ENCODE measurements at places on chromosomes 4 and X.
A peak's percentile ranks its signal among the peaks of the same experiment; 100 is the strongest.

GRCh38 chr4:36979533-36979932 lies 265.0 kb upstream of the NWD2 start:
- DNase-seq = no peak

DNA sequence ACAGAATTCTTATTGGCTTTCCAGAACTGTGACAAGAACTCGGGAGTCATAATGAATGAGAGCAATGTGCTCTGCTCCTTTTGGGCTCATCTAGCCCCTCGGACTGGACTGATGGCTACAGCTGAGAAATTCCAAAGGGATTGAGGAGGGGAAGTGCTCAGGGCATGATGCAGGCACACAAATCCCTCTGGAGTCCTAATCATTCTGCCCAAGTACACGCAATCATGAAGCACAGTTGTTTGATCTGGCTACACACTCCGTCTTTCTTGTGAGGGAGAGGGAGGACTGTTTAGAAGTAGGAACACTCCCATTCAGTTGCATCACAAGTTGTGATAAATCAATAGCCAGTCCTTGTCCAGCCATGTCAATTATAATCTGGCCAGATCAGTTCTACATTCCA lies 237.5 kb downstream of the COL25A1 start:
- no peak for DNase-seq

GRCh38 chrX:30892591-30892990 lies 3.5 kb upstream of the TAB3 start:
- no peak for DNase-seq

DNA sequence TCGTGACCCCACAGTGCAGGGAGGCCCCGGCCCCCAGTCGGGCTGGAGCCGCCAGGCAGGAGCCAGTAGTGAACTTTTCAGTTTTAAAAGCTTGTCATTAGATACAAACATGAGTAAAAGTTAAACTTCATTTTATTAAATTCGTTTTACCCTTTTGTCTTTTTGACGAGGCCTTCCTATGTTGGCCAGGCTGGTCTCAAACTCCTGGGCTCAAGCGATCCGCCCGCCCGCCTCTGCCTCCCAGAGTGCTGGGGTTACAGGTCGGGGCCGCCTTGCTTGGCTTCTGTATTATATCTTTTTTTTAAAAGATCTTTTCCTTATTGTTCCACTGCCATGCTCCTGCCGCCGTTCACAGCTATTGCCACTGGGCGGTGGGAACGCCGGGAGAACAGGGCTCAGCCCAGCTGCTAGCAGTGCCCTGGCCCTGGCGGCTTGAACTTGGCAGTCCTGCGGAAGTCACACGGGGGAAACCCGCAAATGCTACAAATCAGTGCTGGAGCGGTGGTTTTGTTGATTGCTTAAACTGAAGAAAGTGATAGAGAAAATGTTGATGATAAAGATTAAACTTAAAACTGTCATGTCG lies 968 bp upstream of the NELFA start:
- peak; percentile 64 for DNase-seq

DNA sequence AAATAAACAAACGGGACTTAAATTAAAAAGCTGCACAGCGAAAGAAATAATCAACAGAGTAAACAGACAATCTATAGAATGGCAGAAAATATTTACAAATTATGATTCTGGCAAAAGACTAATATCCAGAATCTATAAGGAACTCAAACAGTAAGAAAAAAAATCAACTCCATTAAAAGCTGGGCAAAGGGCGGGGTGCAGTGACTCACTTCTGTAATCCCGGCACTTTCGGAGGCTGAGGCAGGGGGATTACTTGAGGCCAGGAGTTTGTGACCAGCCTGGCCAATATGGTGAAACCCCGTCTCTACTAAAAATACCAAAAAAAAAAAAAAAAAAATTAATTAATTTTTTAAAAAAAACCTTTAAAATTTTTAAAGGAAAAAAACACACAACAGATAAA lies 109.0 kb downstream of the ATP11C start:
- no peak for DNase-seq
